ENCODE measurements at places on chromosomes 5 and 9. TPM values are rescaled to one million over a fixed set of nuclear protein-coding genes. Genes with fewer than 3 reads are reported as not detected.

DNA sequence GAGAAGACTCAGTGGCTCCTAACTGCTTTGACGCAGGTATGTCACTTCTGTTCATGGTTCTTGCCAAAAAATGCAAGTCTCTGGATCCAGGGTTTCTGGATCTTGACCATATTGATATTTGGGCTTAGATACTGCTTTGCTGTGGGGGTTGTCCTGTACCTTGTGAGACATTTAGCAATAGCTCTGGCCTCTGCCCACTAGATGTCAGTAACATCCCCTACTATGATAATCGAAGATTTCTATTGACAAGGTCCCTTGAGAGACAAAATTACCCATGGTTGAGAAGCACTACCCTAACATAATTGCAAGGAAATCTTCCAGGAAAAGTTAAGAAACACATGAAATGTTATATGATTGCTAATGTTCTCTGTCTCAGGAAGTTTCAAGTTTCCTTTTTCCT, 285.4 kb downstream of the TMEM232 start:
- H3K27ac ChIP-seq: no peak overlapping the region
- H3K4me1 ChIP-seq: no peaks in the 10 kb centered on the region
- no peaks in the 10 kb centered on the region for H3K36me3 ChIP-seq
- H3K4me3 ChIP-seq: no peak overlapping the region
- no peaks in the 10 kb centered on the region for H3K27me3 ChIP-seq

DNA sequence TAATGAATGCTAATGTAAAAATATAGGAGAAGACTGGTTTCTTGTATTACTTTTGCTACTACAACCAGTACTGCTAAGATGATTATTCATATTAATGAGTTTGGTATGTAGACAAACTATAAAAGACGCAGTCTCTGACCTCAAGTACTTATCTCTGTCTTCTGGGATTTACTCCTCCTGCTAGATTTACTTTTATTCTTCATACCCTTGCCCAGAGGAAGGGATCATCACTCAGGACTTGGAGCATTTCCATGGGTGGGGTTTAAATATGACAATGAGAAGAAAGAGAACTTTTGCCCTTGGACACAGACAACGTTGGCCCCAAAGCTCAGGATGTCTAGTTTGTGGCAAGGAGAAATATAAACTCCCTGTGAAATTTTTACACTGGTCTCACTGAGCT, 126.1 kb downstream of the BNC2 start:
- DNase-seq: no peak
- no peak overlapping the region for H3K27ac ChIP-seq
- H3K36me3 ChIP-seq: no peaks in the 10 kb centered on the region
- H3K4me3 ChIP-seq: no peak overlapping the region
- H3K27me3 ChIP-seq: no peaks in the 10 kb centered on the region
- no peaks in the 10 kb centered on the region for H3K4me1 ChIP-seq

DNA sequence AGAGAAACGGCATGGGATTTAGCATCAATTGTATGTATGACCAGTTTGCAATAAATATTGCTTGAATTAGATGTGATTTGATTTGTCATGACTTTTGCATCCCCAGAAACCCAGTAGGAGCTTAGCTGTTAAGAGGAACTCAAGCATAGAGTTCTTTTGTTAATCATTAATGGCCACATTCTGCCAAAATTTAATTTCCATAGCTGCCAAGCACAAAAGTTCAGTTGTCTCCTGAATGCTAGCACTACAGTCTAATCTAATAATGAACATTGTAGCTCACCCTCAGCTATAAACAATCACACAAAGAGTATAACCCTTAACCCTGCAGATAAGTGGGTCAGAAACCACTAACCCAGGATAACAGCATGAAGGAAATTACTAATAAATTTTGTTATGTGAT, 169.8 kb upstream of the GRAMD2B start:
- H3K4me1 ChIP-seq: no peaks in the 10 kb centered on the region
- no peak overlapping the region for H3K27ac ChIP-seq
- H3K4me3 ChIP-seq: no peak overlapping the region
- DNase-seq: no peak
- H3K27me3 ChIP-seq: no peaks in the 10 kb centered on the region

- H3K36me3 ChIP-seq: no peaks in the 10 kb centered on the region
- DNase-seq: no peak
- H3K27ac ChIP-seq: no peak overlapping the region
These were observed 140.5 kb downstream of the TTLL11 start for GRCh38 chr9:121952611-121953010.

- H3K4me1 ChIP-seq: no peaks in the 10 kb centered on the region
- H3K36me3 ChIP-seq: no peaks in the 10 kb centered on the region
- no peak overlapping the region for H3K4me3 ChIP-seq
- no peak for DNase-seq
- H3K27ac ChIP-seq: no peak overlapping the region
These were observed 22.7 kb upstream of the RXRA start for GRCh38 chr9:134303601-134304000.

- no peaks in the 10 kb centered on the region for H3K27me3 ChIP-seq
- H3K27ac ChIP-seq: no peak overlapping the region
These were observed 167.0 kb downstream of the TTC39B start for GRCh38 chr9:15140051-15140450.

GRCh38 chr5:96636046-96636445, 26.1 kb upstream of the CAST start:
- no peak for DNase-seq
- H3K4me3 ChIP-seq: no peak overlapping the region
- H3K27me3 ChIP-seq: no peaks in the 10 kb centered on the region
- no peak overlapping the region for H3K27ac ChIP-seq

GRCh38 chr9:82109626-82110025, 121.1 kb downstream of the SPATA31D1 start:
- H3K4me1 ChIP-seq: no peaks in the 10 kb centered on the region
- no peaks in the 10 kb centered on the region for H3K36me3 ChIP-seq
- H3K27me3 ChIP-seq: no peaks in the 10 kb centered on the region
- no peak overlapping the region for H3K27ac ChIP-seq

DNA sequence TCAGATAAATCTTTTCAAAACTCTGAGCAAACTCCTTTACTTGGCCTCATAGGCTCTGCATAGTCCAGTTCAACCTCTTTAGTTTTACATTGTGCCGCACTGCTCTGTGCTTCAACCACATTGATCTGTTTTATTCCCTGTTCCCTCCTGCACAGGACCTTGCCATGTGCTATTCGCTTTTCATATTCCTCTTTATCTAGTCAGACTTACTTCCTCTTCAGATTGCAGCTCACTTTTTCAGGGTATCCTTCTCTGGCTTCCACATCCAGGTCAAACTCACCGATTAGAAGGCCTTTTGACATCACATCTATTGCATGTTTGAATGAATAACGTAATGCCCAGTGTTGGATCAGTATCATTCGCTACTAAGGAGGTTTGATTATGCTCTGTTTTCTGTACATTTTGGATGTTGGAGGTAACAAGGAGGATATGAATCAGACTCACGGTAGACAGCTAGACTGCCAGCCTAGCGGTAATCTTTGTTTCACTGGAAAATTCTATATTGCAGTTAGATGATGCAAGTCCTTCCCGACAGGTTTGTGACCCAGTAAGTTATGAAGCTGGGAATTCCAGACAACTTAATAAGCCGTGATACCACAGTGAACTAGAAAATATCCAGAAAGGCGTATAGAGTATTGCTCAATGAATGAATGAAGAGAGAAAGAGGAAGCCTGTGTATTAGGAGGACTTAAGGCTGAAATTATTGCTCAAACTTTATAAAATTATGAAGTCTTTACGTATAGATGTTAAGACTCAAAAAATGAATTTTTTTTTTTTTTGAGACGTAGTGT, 65.7 kb downstream of the IQGAP2 start:
- no peaks in the 10 kb centered on the region for H3K36me3 ChIP-seq
- no peak for DNase-seq
- no peaks in the 10 kb centered on the region for H3K4me1 ChIP-seq
- no peak overlapping the region for H3K4me3 ChIP-seq
- no peaks in the 10 kb centered on the region for H3K27me3 ChIP-seq

GRCh38 chr5:15320871-15321270, 179.1 kb upstream of the FBXL7 start:
- no peak overlapping the region for H3K27ac ChIP-seq
- no peak overlapping the region for H3K4me3 ChIP-seq
- no peaks in the 10 kb centered on the region for H3K36me3 ChIP-seq
- H3K4me1 ChIP-seq: no peaks in the 10 kb centered on the region

DNA sequence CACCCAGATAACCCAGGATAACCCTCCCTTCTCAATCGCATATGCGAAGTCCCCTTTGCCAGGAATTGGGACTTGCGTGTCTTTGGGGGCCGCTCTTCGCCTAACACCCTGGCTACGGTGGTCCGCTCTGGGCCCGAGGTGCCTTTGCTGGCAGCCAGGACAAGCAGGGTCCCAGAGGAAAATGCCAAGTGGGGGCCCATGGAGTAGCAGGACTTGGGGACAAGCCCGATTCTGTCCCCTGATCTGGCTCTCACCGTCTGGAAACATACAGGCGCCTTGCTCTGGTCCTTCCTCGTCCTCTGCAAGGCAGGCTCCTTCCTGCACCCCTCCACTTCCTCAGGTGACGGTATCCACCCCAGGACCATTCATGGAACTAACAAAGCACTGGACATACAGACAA, 78.1 kb upstream of the UNC5A start:
- H3K4me3 ChIP-seq: no peak overlapping the region
- H3K27ac ChIP-seq: no peak overlapping the region
- DNase-seq: no peak
- H3K36me3 ChIP-seq: no peaks in the 10 kb centered on the region

DNA sequence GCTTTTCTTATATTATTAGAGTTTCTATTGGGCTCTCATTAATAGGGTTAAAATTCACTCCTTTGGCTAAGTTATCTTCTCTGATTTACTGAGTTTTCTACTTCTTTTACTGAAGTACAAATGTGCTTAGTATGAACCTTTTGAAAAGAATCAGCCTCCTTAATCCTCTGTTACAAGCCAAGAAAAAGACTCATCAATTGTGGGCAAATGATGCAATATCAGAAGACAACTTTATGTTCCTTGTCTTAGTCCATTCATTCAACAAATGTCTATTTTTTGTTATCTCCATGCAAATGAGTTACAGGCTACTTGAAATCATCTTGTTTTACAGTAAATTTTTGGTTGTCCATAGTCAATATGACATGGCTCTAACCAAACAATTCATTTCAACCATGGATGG, 40.3 kb downstream of the SNCAIP start:
- H3K27me3 ChIP-seq: no peaks in the 10 kb centered on the region
- no peak overlapping the region for H3K27ac ChIP-seq
- H3K4me1 ChIP-seq: no peaks in the 10 kb centered on the region
- H3K4me3 ChIP-seq: no peak overlapping the region
- DNase-seq: no peak

GRCh38 chr5:61115968-61116367, 46.3 kb downstream of the SMIM15 start:
- no peaks in the 10 kb centered on the region for H3K4me1 ChIP-seq
- no peak overlapping the region for H3K27ac ChIP-seq
- no peaks in the 10 kb centered on the region for H3K27me3 ChIP-seq
- no peak for DNase-seq
- no peak overlapping the region for H3K4me3 ChIP-seq

DNA sequence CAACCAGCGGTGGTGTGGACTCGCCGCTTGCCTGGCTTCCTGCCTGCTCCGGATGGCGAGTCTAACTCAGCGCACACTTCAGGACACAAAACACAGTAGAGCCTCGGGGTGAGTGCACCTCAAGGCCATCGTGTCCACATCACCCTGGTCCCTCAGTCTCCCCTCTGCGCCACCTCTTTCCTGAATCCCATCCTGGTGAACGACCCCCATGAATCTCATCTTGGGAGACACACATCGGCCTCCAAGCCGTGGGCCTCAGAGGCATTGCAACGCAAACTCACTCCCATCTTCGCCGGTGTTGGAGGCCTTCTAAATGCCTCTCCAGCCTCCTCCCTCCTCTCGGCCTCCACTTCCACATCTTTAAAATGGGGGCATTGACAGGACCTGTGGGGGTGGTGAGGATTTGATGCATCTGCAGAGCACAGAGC, 124.3 kb downstream of the COL23A1 start:
- no peaks in the 10 kb centered on the region for H3K4me1 ChIP-seq
- no peak overlapping the region for H3K27ac ChIP-seq
- no peak overlapping the region for H3K4me3 ChIP-seq
- no peaks in the 10 kb centered on the region for H3K27me3 ChIP-seq
- DNase-seq: no peak
- H3K36me3 ChIP-seq: no peaks in the 10 kb centered on the region

DNA sequence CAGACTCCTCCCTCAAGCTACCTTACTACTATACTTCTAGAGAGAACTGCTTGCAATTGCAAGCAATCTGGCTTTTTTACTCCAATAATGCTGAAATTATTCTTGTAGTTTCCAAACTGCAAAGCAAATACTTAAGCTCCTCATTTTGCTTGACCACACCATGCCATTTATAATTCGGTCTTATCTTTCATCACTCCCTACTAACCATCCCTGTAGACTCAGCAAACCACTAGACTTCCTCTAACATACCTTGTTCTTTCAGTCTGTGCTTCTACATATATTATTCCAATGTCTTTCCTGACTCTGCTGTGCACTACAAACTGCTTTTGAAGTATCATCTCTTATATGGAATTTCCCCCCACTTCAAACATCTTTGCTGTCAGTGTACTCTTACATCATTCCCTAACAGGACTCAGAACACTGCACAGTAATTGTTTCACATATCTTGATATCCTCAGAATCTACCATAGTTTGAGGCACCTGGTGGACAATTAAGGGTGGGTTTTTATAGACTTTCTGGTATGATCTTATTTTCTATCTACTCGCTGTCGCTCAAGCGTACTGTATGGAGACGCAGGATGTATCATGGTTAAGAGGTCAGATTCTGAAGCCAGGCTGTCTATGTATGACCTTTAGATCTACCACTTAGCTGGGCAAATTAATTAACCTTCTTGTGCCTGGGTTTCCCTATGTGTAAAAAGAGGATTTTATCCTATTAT, 2.8 kb downstream of the IL6ST start:
- no peak overlapping the region for H3K4me3 ChIP-seq
- H3K27me3 ChIP-seq: no peaks in the 10 kb centered on the region
- no peak for DNase-seq
- no peaks in the 10 kb centered on the region for H3K36me3 ChIP-seq
- H3K27ac ChIP-seq: no peak overlapping the region

DNA sequence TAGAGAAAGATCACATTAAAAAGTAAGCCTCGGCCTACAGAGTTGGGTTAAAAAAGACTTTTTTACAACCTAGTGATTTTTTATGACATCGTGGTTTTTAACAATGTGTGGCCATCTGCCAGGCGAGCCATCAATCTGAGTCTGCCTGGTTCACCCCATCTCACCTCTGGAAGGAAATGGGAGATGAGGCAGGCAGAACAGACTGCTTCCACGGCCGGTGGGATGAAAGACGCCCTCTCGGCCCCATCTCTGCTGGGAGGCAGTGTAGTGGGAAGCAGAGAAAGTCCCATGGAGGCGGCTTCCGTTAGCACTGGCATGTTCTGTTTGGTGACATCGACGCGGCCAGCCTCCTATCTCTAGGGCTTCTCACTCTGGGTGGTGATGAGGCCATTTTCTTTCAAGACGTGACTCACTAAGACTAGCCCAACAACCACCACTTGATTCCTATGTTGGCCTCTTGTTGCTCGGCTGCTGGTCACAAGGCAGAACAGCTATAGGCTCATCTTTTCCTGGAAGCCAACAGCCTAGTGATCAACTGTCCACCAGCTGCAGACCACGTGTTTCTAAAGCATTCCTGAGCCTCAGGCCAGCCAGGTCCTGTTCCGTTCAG, 132.4 kb upstream of the OTULINL start:
- no peak overlapping the region for H3K27ac ChIP-seq
- no peak overlapping the region for H3K4me3 ChIP-seq
- peaks cover 7% of the 10 kb centered on the region for H3K4me1 ChIP-seq
- H3K27me3 ChIP-seq: no peaks in the 10 kb centered on the region

Gene IFNA2
- not detected for total RNA-seq

Gene HAPLN1
- 0.05 TPM for total RNA-seq

Gene PCDHB5
- not detected for total RNA-seq

Gene CEL
- 6.9 TPM for total RNA-seq

Gene MARCOL
- not detected for total RNA-seq

Gene CDH6
- 0.12 TPM for total RNA-seq

Gene PGM5
- 0.15 TPM for total RNA-seq

Gene ISL1
- total RNA-seq: 1.3 TPM

Gene ZNF883
- not detected for total RNA-seq

Gene HMCN2
- total RNA-seq: 0.22 TPM

Gene PFN3
- not detected for total RNA-seq

Data from HCT116 (cell line).